Left ventricle myocardium inferior (tissue), 1 donor: ENCODE measurements at places on chromosomes 16 and 17. TPM values are rescaled to one million over a fixed set of nuclear protein-coding genes. Genes with fewer than 3 reads are reported as not detected.

C1QL1 gene
- 0.74 TPM for total RNA-seq

SDR42E1 gene
- 0.52 TPM for total RNA-seq

ASGR1 gene
- 0.14 TPM for total RNA-seq

TAT gene
- not detected for total RNA-seq

- H3K4me1 ChIP-seq: peaks cover 6% of the 10 kb centered on the region
- no peak overlapping the region for H3K4me3 ChIP-seq
- no peaks in the 10 kb centered on the region for H3K36me3 ChIP-seq
- peak overlapping the region; percentile 2 for H3K27ac ChIP-seq
- no peak for DNase-seq
Observed at GRCh38 chr17:64393000-64393402, 2.3 kb upstream of the PECAM1 start.

DNA sequence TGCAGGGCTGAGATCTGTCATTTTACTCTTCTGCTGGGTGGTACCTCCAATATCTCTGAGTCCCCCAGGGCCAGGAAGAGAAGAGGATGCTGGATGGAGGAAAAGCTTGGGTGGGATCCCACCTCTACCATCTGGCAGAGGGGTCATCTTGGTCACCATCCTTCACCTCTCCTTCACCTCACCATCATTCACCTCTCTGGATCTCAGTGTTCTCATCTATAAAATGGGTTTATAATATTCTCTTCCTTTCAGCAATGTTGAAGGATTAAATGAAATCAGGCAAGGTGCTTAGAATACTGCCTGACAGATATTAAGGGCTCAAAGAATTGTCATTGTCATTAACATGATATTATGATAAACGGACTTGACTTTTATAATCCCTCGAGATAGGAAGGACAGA is 195.8 kb downstream of the SNX29 start:
- H3K4me3 ChIP-seq: no peak overlapping the region
- H3K27me3 ChIP-seq: no peaks in the 10 kb centered on the region
- H3K36me3 ChIP-seq: no peaks in the 10 kb centered on the region
- H3K4me1 ChIP-seq: peaks cover 42% of the 10 kb centered on the region

GRCh38 chr16:51550800-51551347 is 399.8 kb upstream of the SALL1 start:
- H3K27me3 ChIP-seq: peaks cover 5% of the 10 kb centered on the region
- DNase-seq: no peak
- no peak overlapping the region for H3K4me3 ChIP-seq
- no peaks in the 10 kb centered on the region for H3K36me3 ChIP-seq
- H3K4me1 ChIP-seq: no peaks in the 10 kb centered on the region

DNA sequence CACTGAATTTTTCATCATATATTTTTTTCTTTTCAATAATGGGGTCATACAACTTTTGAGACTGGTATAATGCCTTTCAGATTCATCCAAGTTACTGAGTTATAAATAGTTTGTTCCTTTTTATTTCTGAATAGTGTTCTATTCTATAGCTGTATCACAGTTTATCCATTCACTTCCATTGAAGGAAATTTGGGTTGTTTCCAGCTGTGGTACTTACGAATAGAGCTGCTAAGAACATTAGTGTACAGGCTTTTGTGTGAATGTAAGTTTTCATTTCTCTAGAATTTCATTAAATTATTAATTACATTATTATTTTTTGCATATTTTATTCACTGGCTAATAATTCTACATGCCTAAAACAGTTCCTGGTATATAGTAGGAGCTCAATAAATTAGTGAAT is 52.9 kb downstream of the SNTB2 start:
- H3K4me3 ChIP-seq: no peak overlapping the region
- peaks cover 14% of the 10 kb centered on the region for H3K4me1 ChIP-seq
- H3K36me3 ChIP-seq: no peaks in the 10 kb centered on the region
- H3K27ac ChIP-seq: no peak overlapping the region

DNA sequence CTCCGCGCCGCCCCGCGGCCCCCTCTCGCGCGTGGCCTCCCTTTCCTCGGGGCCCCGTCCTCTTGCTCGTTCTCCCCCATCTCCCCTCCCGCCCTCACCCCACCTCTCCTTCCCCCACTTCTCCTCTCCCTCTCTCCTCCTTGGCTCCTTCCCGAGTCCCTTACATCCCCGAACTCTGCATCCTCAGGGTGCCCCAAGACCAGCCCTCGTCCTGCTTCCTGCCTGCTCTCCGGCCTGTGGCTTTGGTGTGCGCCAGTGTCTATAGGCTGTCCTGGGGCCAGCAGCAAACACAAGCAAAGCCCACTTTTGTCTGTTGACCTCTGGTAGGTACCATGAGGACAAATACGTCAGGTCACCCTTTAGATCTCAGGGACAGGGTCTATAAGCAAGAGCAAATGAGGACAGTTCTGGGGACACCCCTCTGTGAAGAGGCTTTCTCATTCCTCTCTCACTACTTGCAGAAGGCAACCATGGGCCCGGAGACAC is 284 bp upstream of the COPZ2 start:
- peak overlapping the region; percentile 84 for H3K4me3 ChIP-seq
- H3K36me3 ChIP-seq: no peaks in the 10 kb centered on the region
- peak overlapping the region; percentile 89 for H3K27ac ChIP-seq
- no peak for DNase-seq
- H3K4me1 ChIP-seq: peaks cover 18% of the 10 kb centered on the region
- H3K27me3 ChIP-seq: no peaks in the 10 kb centered on the region

- no peaks in the 10 kb centered on the region for H3K27me3 ChIP-seq
- no peak for DNase-seq
- H3K36me3 ChIP-seq: no peaks in the 10 kb centered on the region
- H3K4me1 ChIP-seq: peaks cover 44% of the 10 kb centered on the region
Observed at GRCh38 chr17:38925263-38925995, at the start of gene LASP1NB. TSS of gene LASP1NB (plus strand) at chr17:38925614.

DNA sequence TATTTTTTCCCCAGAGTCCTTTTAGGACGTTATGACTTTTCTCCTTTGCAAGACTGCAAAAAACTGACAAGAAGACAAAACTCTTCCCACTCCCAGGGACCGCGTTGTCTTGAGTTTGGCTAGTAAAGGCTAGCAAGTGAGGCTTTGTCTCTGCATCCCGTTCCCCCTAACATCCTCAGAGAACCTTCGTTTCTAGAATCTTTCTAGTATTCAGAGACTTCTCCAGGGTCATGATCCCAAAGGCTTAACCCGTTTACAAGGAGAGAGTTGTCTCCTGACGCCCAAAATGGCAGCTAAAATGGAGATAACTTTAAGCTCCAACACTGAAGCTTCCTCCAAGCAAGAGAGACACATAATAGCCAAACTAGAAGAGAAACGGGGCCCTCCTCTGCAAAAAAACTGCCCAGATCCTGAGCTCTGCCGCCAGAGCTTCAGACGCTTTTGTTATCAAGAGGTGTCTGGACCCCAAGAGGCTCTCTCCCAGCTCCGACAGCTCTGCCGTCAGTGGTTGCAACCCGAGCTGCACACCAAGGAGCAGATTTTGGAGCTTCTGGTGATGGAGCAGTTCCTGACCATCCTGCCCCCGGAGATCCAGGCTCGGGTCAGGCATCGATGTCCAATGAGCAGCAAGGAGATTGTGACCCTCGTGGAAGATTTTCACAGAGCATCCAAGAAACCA is 843 bp downstream of the ZNF174 start:
- no peak for DNase-seq
- H3K4me1 ChIP-seq: peaks cover 47% of the 10 kb centered on the region
- H3K27me3 ChIP-seq: no peaks in the 10 kb centered on the region
- H3K36me3 ChIP-seq: peaks cover 60% of the 10 kb centered on the region
- H3K4me3 ChIP-seq: peak overlapping the region; percentile 92
- H3K27ac ChIP-seq: peak overlapping the region; percentile 94

GRCh38 chr16:27400751-27401620 is 988 bp upstream of the IL21R start:
- H3K4me3 ChIP-seq: no peak overlapping the region
- H3K27me3 ChIP-seq: peaks cover 46% of the 10 kb centered on the region
- H3K4me1 ChIP-seq: peaks cover 17% of the 10 kb centered on the region
- no peaks in the 10 kb centered on the region for H3K36me3 ChIP-seq
- no peak for DNase-seq
- no peak overlapping the region for H3K27ac ChIP-seq

DNA sequence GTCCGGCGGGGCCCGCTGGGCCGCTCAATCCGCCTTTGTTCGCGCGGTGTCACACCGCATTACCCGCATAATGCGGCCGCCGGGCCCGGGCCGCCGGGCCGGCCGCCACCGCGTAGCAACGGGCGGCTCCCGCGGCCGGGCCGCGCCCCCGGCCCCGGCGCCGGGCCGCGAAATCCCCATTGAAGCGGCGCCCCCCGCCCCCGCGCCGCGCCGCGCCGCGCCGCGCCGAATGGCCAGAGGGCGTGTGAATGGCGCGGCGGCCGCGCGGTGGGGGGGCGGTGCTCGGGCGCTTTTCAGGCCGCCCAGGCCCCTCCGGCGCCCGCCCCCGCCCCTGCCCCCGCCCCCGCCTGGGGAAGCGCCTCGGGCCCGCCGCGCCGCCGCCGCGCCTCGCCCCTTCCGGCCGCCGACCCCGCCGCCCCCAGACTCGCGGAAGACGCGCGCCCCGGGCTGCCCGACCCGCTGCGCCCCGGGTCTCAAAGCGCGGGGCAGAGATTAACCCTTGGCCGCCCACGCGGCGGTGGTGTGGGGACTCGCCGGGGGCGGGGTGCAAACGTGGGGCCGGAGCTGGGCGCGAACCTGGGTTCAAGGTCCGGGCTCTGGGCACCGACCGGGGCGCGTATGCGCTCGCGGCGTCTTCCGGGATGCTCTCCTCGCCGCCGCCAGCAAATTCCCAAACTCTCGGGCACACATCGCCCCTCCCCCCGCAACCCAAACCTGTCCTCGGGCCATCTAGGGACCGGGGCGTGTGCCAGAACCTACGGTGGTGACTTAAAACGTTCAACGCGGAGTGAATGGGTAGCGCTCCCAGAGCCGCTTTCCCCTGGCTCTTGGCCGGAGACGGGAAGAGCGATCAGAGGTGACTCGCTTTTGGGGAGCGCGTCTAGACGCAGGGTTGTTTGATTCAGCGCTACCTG is 46.7 kb downstream of the WNT3 start:
- H3K4me1 ChIP-seq: peaks cover 15% of the 10 kb centered on the region
- peak overlapping the region; percentile 51 for H3K27ac ChIP-seq
- H3K27me3 ChIP-seq: peaks cover 28% of the 10 kb centered on the region
- peak; percentile 35 for DNase-seq

DNA sequence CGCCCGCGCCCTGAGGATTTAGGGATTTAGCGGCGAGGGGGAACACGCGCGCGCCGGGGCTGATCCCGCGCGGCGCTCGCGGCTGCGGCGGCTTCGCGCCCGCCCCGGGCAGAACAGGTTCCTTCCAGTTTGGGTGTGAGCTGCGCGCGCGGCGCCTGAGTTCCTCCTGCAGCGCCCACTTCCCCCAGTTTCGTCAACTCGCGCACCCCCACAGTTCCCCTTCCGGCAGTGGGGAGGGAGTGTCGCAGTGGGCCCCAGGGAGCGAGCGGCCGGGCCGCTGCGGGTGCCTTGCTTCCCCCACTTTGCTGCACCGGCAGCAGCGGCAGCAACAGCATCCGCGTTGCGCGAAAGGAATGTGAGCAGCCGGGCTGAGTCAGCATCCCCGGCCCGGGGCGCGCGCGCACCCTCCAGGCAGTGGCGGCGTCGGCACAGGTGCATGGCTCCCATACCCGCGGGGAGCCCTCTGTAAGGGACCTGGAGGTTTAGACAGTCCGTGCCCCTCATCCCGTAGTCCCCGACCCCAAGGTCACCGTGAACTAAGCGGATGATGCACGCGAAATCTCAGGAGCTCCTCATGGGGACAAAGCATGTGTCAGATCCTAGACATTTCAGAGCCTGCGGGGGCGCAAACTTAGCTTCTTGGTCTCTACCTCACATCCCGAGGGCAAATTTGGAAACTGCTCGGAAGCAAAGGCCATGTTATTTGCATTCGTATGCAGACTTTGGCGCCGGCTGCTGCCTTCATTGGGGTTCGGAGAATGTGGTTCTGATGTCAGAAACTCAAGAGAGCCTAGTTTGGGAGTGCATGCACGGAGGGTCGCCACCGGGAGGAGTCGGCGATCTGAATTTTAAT is 767 bp downstream of the ARSG start:
- H3K36me3 ChIP-seq: no peaks in the 10 kb centered on the region
- H3K4me3 ChIP-seq: peak overlapping the region; percentile 81
- H3K27ac ChIP-seq: peak overlapping the region; percentile 74
- H3K4me1 ChIP-seq: peaks cover 30% of the 10 kb centered on the region
- H3K27me3 ChIP-seq: peaks cover 50% of the 10 kb centered on the region
- DNase-seq: peak; percentile 79
